Thymus (tissue), 14 donors: ENCODE measurements at places on chromosomes 4 and X. TPM values are rescaled to one million over a fixed set of nuclear protein-coding genes. Genes with fewer than 3 reads are reported as not detected.

ZNF718 gene
- polyA plus RNA-seq: 2.9 TPM

CHRDL1 gene
- 3.2 TPM for polyA plus RNA-seq

GRCh38 chr4:33714971-33715370 lies 2529.3 kb downstream of the ARAP2 start:
- DNase-seq: no peak

STK32B gene
- polyA plus RNA-seq: 4.8 TPM

GRCh38 chrX:26649534-26649933 lies 433.6 kb downstream of the MAGEB5 start:
- DNase-seq: no peak

DNA sequence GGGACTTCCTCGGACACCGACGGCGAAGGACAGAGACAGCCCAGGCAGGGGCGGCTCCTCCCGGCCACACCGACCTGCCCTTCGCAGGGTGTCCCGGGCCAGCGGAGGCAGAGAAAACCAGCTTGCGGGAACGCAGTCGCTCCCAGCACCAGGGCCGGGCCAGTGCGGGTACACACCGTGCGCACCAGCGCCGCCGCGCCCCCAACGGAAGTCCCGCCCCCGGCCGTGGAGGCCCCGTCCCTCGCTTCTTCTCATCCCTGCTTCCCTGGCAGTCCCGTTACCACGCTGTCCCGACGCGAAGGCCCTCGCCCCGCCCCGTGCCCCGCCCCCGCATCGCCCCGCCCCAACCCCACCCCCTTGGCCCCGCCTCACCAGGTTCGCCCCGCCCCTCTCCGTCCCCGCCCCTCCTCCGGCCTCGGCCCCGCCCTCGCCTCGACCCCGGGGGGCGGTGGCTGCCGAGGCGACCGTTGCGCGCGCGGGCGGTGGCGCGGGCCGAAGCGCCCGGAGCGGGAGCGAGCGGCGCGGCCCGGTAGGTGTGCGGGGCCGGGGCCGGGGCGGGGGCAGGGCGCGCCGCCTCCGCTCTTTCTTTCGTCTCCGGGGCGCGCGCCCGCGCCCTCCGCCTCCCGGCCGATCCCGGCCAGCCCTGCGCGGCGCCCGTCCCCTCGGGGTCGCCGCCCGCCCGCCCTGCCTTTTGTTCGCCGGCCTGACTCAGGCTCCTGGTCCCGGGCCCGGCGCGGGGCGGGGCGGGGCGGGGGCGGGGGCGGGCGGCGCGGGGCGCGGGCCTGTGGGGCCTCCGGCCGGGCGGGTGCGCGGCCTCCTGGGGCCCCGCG lies at the start of gene RGS12:
RGS12 (plus strand) TSS at position 451 of the 830 bp plus-strand sequence. CDS start 23,150 bp downstream, outside the sequence.
- peak; percentile 71 for DNase-seq

RHOH gene
- 71.2 TPM for polyA plus RNA-seq

- DNase-seq: no peak
Measured at GRCh38 chr4:101348995-101349800, 1.9 kb upstream of the PPP3CA start.
